Activated CD4-positive, alpha-beta T cell treated with anti-CD3 and anti-CD28 coated beads, Interleukin-2, amount 10 ng/mL, durations not matched to agents 24 days and 14 days (primary cell): ENCODE measurements at places on chromosomes 6 and 20. TPM values are rescaled to one million over a fixed set of nuclear protein-coding genes. Genes with fewer than 3 reads are reported as not detected.
A peak's percentile ranks its signal among the peaks of the same experiment; 100 is the strongest.

DNA sequence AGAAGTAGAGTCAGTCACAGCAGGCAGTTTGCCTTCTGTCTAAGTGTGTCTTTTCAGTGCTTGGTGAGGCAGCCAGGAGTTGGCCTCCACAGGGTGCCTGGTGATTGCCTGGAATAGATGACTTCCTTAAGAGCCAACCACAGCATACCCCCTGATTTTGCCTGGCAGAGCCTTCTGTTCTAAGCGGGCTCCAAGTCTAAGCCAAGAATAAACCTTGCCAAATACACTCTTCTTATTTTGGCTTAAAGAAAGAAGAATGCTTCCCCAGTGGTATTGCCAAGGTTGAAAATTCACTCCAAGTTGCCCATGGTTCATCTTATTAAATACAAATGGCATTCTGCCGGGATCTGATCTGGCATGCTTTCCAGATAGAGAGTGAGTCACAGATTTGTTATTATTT, 1424.8 kb upstream of the EYS start:
- no peaks in the 10 kb centered on the region for H3K4me1 ChIP-seq
- no peaks in the 10 kb centered on the region for H3K27me3 ChIP-seq
- H3K27ac ChIP-seq: no peak overlapping the region
- DNase-seq: no peak

GRCh38 chr6:31128093-31128676, 7.9 kb upstream of the CDSN start:
- H3K4me1 ChIP-seq: peaks cover 6% of the 10 kb centered on the region
- H3K4me3 ChIP-seq: no peak overlapping the region
- H3K27me3 ChIP-seq: peaks cover 19% of the 10 kb centered on the region
- peak; percentile 92 for DNase-seq
- H3K27ac ChIP-seq: no peak overlapping the region

DNA sequence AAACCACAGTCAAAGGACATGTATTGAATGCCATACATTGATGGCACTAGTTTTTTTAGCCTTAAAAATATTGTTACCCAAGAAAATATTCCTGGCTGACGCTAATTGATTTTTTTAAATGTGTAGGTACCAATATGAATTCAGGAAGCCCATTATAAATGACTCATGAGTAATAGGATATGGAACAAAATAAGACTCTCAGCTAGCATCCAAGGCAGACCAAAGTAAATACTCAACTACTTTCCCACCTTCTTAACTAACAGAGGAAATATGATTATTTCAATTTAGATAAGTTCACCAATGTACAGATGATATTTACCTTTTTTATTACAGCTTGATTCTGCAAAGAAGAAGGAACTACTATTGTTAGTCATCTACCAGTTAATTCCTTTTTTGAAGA, 43.2 kb upstream of the TXNDC5 start:
- H3K4me3 ChIP-seq: no peak overlapping the region
- no peak for DNase-seq
- H3K27ac ChIP-seq: no peak overlapping the region
- H3K27me3 ChIP-seq: no peaks in the 10 kb centered on the region

DNA sequence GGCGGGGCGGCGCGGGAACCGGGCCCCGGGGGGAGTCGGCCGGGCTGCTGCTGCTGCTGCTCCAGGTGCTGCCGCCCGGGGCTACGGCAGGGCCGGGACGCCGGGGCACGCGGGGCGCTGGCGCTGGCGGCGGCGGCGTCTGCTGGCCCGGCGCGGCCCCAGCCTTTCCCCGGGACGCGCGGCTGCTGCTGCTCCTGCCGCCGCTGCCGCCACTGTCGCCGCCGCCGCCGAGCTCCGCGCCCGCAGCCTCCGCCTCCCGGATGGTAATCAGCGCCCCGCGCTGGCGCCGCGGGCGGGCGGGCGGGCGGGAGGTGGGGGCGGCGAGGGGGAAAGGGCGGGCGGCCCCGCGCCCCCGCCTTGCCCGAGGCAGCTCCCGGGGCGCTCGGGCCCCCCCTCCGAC, 306 bp downstream of the EBF4 start:
- H3K27ac ChIP-seq: no peak overlapping the region
- H3K27me3 ChIP-seq: peaks cover 56% of the 10 kb centered on the region
- H3K36me3 ChIP-seq: peaks cover 6% of the 10 kb centered on the region
- DNase-seq: peak; percentile 80

GRCh38 chr6:158791274-158791855, 27.8 kb downstream of the EZR start:
- peak overlapping the region; percentile 42 for H3K27ac ChIP-seq
- peaks cover 40% of the 10 kb centered on the region for H3K36me3 ChIP-seq
- no peak overlapping the region for H3K4me3 ChIP-seq
- DNase-seq: no peak
- no peaks in the 10 kb centered on the region for H3K27me3 ChIP-seq

DNA sequence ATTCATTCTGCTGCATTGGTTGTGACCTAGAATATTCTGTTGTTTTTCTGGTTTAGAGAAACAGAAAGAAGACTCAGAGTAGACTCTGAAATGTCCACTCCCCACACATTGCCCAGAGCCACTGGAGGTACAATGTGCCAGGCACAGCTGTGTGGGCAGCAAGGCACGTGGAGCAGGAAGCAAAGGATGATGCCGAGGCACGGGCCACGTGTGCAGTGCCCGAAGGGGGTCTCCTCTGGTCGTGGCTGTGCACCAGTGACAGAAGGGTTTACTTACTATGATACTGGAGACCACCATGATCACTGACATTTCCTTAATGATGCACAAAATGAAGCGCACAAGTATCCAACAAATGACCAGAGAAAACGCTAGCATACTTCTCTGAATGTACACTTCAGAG, 488.9 kb downstream of the PRKN start:
- no peak overlapping the region for H3K4me3 ChIP-seq
- H3K4me1 ChIP-seq: no peaks in the 10 kb centered on the region
- H3K27ac ChIP-seq: no peak overlapping the region

GRCh38 chr6:159852877-159853276, 37.9 kb upstream of the MAS1 start:
- no peak overlapping the region for H3K27ac ChIP-seq
- peaks cover 33% of the 10 kb centered on the region for H3K27me3 ChIP-seq
- no peaks in the 10 kb centered on the region for H3K4me1 ChIP-seq

DNA sequence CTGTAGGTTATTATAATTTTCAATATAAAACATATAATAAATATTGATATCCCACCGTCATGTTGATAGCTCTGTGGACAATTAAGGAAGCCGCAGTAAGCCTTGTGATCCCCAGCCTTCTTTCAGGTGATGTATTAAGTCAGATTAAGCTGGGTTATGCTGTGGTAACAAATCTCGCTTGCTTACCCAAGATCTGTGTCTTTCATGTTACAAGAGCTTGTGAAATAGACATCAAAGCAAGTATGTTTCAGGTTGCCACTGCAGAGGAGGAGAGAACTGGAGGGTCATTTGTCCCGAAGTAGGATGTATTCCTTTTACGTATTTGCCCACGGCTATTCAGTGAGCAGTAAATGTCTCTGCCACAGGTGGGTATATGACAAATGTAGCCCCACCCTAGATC, 17.8 kb upstream of the BCKDHB start:
- no peak overlapping the region for H3K4me3 ChIP-seq
- H3K4me1 ChIP-seq: no peaks in the 10 kb centered on the region
- H3K27me3 ChIP-seq: peaks cover 31% of the 10 kb centered on the region
- H3K27ac ChIP-seq: no peak overlapping the region

GRCh38 chr6:100194535-100194934, 200.5 kb upstream of the MCHR2 start:
- H3K27ac ChIP-seq: no peak overlapping the region
- no peaks in the 10 kb centered on the region for H3K27me3 ChIP-seq
- H3K4me3 ChIP-seq: no peak overlapping the region

GRCh38 chr20:14902432-14903089, 565.1 kb upstream of the FLRT3 start:
- no peaks in the 10 kb centered on the region for H3K27me3 ChIP-seq
- no peak overlapping the region for H3K4me3 ChIP-seq
- H3K4me1 ChIP-seq: no peaks in the 10 kb centered on the region
- DNase-seq: no peak
- H3K36me3 ChIP-seq: no peaks in the 10 kb centered on the region

GRCh38 chr6:1527073-1527457, 82.7 kb upstream of the FOXC1 start:
- H3K27ac ChIP-seq: peak overlapping the region; percentile 41
- DNase-seq: peak; percentile 83
- H3K4me3 ChIP-seq: peak overlapping the region; percentile 26
- peaks cover 9% of the 10 kb centered on the region for H3K27me3 ChIP-seq
- peaks cover 2% of the 10 kb centered on the region for H3K36me3 ChIP-seq

DNA sequence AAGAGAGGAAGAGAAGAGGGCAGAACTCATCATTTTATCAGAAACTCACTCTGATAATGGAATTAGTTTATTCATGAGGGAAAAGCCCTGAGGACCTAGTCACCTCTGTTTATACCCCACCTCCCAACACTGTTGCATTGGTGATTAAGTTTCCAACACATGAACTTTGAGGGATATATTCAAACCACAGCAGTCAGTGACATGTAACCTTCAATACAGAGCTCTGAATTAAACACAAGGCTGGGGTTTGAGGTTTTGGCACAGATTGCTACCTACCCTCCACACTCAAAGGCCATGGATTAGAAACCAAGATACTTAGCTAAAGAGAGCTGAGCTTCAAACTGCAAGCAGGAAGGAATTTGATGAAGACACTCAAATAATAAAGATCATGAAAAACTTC, 48.5 kb upstream of the MOCS1 start:
- H3K27me3 ChIP-seq: peaks cover 7% of the 10 kb centered on the region
- H3K27ac ChIP-seq: no peak overlapping the region
- no peaks in the 10 kb centered on the region for H3K4me1 ChIP-seq
- H3K36me3 ChIP-seq: no peaks in the 10 kb centered on the region

- H3K4me1 ChIP-seq: peaks cover 2% of the 10 kb centered on the region
- DNase-seq: no peak
- H3K36me3 ChIP-seq: peaks cover 40% of the 10 kb centered on the region
- no peaks in the 10 kb centered on the region for H3K27me3 ChIP-seq
- no peak overlapping the region for H3K4me3 ChIP-seq
- no peak overlapping the region for H3K27ac ChIP-seq
Observed at GRCh38 chr6:105346052-105346451, 56.8 kb downstream of the PREP start.

DNA sequence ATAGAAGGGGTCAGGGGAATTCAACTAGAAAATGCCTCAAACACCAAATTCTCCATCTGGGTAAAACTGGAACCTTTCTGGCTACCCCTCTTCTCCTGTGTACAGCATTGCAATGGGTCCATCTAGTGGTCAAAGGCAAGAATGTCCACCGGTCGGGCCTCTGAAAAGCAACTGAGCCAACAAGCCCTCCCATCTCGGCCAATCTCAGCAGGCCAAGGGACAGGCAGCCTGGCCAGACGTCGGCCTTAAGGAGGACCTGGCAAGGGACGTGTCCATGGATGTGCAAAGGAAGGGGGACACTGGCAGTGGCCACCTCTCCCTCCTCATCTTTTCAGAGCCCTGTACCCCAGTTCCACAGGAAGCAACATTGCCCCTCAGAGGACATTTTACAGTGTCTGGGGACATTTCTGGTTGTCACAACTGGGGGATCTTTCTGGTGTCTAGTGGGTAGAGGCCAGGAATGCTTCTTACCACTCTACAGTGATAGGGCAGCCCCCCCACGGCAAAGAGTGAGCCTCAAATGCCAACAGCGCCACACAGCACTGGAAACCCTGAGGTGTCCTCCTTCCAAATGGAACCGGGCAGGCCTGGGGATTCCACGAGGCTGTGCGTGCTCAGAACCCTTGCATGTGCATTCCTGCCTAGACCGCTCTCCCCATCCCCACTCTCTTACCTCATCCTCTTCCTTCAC, 99.8 kb upstream of the FOXA2 start:
- H3K4me3 ChIP-seq: no peak overlapping the region
- peaks cover 2% of the 10 kb centered on the region for H3K4me1 ChIP-seq
- peak; percentile 78 for DNase-seq
- no peaks in the 10 kb centered on the region for H3K27me3 ChIP-seq
- H3K27ac ChIP-seq: no peak overlapping the region

- no peak overlapping the region for H3K4me3 ChIP-seq
- peaks cover 6% of the 10 kb centered on the region for H3K27me3 ChIP-seq
- H3K27ac ChIP-seq: no peak overlapping the region
Observed at GRCh38 chr6:118320652-118321051, 227.4 kb upstream of the PLN start.

DNA sequence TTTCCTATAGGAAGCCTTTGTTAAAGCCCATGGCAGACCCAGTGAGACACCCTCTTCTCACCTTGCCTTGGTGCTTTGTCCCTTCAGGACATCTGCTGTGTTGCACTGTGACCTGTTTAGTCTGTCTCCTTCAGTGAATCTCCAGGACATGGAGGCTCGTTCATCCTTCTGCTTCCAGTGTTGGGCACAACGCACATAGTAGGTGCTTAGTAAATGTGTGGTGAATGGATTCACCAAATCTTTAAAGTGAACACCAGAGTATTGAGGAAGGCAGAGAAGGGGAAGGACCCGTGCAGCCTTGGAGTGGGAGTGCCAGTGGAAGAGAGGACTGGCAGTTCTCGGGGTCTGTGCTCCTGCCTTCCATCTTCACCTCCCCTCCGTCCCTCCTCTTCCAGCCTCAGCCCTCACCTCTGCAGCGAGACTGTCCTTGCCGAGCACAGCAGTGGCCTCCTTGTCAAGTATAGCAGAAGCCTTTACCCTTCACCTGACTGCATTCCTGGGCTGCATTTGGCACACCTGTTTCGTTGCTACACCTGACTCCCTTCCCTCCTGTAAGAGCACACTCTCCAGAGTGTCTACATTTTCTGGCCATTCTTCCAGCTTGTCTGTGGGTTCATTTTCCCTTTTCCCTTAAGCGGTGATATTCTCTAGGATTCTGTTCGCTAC, 49.2 kb downstream of the ARID1B start:
- H3K4me1 ChIP-seq: peaks cover 35% of the 10 kb centered on the region
- peaks cover 12% of the 10 kb centered on the region for H3K36me3 ChIP-seq
- no peak overlapping the region for H3K27ac ChIP-seq
- H3K27me3 ChIP-seq: no peaks in the 10 kb centered on the region
- DNase-seq: no peak

DNA sequence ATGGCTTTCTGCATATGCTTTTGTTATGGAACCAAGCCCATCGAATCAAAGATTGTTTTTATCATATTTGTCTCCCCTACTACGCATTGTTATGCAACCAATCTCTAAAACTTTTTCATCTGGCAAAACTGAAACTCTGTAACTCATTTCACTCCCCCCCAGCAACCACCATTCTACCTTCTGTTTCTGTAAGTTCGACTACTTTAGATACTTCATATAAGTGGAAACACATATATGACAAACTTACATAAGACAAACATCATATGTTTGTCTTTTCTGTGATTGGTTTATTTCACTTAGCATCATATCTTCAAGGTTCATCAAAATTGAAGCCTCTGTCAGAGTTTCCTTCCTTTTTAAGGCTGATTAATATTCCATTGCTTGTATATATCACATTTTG, 34.8 kb downstream of the CEP57L1 start:
- peaks cover 3% of the 10 kb centered on the region for H3K4me1 ChIP-seq
- no peak for DNase-seq
- H3K4me3 ChIP-seq: no peak overlapping the region
- H3K36me3 ChIP-seq: peaks cover 11% of the 10 kb centered on the region
- H3K27ac ChIP-seq: no peak overlapping the region

Gene GTSF1L
- not detected in 2 replicates for total RNA-seq

Gene PERP
- total RNA-seq: 4.8 TPM in 2 replicates

Gene RIMS1
- not detected in 2 replicates for total RNA-seq
